NCI-H2081 treated with DMSO at 0.1 percent for 48 hours (cell line): ENCODE measurements at places on chromosomes 5 and 9.

DNA sequence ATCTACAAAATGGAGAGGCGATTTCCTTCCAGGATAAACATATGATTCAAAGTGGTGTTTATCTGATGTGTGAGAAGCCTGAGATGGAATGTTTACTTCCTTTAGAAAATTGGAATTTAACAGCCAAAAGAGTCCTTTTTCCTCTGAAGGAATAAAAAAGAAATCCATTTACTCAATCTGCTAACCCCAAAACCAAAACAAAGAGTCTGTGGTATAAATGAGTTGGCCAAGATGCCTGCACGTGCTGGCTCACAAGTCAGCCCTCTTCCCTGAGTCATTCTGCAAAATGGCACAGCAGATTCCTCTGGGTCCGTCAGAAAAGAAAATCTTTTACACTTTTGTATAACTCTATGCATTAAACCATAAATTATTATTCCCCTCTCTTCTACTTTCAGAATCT, 60.8 kb downstream of the EBF1 start:
- DNase-seq: no peak

DNA sequence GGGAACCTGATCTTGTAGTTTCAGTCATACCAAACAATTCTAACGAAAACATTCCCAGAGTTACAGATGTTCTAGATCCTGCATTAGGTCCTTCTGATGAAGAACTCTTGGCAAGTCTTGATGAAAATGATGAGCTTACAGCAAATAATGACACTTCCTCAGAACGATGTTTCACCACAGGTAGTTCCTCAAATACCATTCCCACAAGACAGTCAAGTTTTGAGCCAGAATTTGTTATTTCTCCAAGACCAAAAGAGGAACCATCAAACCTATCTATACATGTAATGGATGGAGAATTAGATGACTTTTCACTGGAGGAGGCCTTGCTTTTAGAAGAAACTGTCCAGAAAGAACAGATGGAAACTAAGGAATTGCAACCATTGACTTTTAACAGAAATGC, 21.0 kb downstream of the RMI1 start:
- no peak for DNase-seq

DNA sequence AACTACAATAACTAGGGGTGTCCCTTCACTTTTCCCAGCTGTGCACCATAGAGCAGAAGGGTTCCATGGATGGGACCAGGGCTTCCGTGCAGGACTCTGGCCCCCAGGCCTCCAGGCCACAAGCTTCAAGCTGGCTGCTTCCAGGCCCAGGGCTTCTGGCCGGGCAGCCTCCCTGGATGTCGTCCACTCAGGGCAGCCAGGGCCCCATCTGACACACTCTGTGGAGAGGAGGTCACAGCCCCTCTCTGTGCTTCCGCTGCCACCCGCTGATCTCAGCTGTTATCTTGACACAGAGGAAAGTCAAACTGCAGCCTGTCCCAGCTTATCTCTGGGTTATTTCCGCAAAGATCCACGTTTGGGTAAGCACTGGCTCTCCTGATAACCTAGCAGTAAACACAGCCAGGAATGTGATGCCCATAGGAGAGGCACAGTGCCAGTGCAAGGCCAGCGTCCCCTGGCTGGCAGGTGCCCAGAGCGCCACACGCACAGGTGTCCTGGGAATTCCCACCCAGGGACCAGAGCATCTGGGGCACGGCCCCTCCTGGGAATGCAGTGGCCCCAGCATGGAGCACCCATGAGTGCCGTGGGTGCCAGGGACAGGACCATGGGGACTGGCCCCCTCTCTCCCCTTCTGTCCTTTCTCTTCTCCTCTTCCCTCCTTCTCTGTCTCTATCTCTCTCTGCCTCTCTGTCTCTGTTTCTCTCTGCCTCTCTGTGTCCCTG, 15.6 kb upstream of the SLC6A19 start:
- DNase-seq: no peak

DNA sequence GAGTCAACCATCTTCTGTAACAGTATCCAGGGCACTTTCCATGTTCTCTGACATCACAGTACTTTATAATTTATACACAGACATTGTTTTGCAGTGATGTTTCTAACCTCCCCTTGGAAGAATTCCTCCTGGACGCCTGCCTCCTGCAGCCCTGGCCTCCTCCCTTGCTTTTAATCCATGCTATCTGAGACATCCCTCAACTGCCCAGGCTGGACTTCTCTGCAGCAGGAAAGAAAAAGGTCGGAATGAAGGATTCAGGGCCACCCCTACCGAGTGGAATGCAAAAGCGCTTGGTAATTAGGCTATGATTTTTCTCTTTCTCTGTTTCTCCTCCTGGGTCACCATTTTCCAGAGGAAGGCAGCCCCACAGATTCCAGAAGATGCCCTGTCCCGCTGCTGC, 47.0 kb upstream of the SHC3 start:
- DNase-seq: no peak

DNA sequence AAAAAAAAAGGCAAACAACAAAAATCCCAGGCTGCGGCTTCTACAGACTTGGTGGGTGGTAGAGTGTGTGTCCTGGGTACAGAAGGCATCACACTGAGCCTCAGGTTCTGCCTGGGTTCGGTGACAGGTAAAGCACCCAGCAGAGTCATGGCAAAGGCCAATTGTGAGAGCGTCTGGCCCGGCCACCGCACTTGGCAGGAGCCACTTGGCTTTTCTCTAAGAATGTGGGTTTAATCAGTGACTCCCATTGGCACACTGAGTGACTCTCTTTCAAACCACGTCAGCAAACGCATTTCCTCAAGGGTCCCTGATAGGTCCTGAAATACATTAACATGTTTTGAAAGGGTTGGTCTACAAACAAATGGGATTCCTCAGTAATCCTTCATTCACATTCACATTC, 17.0 kb downstream of the COL23A1 start:
- DNase-seq: no peak

DNA sequence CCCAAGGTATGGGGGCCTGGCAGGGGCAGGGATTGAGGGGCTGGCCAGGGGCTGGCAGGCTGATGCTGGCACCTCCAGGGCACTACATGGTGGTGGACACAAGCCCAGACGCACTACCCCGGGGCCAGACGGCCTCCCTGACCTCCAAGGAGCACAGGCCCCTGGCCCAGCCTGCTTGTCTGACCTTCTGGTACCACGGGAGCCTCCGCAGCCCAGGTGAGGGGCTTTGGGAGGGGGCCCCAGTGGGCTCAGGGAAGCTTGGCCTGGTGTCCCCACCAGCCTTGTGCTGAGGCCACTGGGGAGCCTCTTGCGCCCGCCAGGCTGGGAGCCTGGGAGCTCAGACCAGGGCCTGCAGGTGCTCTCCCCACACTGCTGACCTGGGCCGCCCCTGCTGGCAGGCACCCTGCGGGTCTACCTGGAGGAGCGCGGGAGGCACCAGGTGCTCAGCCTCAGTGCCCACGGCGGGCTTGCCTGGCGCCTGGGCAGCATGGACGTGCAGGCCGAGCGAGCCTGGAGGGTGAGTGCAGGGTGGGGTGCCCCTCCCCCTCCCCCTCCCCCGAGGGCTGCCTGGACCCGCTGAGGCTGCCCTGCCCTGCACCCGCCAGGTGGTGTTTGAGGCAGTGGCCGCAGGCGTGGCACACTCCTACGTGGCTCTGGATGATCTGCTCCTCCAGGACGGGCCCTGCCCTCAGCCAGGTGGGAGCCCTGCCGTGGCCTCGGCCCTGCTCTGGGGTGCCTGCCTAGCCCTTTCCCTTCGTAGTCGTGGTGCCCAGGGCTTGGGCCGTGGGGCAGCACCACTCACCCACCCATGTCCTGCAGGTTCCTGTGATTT, 5.7 kb downstream of the MAMDC4 start:
- DNase-seq: no peak

GRCh38 chr9:19409401-19410194, 789 bp downstream of the ACER2 start:
- DNase-seq: no peak

- DNase-seq: no peak
These were observed 859.1 kb downstream of the MAT2B start for GRCh38 chr5:164364237-164365208.

DNA sequence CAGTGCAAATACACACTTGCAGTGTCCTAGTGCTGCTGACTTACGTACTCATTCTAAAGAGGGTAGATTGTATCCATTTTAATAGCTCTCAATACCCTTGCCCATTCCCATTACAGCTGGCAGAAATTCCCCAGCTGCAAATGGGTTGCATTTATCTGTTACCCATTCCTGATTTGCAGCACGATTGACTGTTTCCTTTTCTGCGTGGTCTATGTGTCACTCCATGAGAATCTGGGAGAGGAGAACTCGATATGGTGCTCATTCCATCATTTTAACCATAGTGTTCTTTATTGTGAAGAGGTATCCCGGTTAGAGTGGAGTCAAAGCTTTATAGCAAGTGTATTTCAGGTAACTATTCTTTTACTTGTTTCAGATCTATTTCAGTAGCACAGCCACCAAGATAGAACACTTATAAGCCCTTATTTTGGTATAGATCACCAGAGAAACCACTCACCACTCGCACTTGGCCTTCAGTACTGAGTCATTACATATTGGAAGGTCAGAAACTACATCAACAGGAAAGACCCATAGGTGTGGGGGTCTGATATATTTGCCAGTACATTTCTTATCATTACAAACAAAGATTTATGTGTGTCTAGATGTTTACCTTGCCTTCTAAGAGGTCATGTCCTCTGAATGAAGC, 139.5 kb downstream of the MUSK start:
- no peak for DNase-seq

GRCh38 chr5:171806976-171807747, 21.5 kb downstream of the SMIM23 start:
- no peak for DNase-seq

- no peak for DNase-seq
These were observed 66.2 kb downstream of the SMC5 start for GRCh38 chr9:70324963-70325362.

- no peak for DNase-seq
These were observed 208.4 kb upstream of the PPP1R2B start for GRCh38 chr5:156641686-156642085.

DNA sequence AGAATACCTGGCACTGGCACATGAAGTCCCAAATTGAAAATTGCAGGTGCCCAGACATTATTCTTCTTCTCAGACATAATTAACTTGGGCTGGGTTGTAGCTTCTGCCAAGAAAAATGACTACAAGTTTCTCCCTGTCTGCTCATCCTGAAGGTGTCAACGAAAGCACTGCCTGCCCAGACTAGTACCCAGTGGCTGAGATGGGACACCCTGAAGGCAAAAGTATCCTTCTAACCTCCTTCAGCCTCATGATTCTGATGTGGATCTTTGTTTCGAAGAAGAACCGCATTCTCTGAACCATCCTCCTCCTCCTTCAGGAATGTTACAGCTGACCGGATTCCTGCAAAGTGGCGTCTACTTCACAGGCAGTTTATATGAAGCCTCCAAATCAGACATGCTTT, 161.1 kb upstream of the FST start:
- no peak for DNase-seq

GRCh38 chr5:176490301-176490700, 42.1 kb downstream of the FAF2 start:
- DNase-seq: no peak

GRCh38 chr9:9670454-9670853, 942.3 kb downstream of the PTPRD start:
- no peak for DNase-seq

GRCh38 chr5:115179394-115180164, 9.9 kb upstream of the TRIM36 start:
- no peak for DNase-seq

GRCh38 chr5:132210944-132211343, 16.7 kb downstream of the P4HA2 start:
- no peak for DNase-seq

DNA sequence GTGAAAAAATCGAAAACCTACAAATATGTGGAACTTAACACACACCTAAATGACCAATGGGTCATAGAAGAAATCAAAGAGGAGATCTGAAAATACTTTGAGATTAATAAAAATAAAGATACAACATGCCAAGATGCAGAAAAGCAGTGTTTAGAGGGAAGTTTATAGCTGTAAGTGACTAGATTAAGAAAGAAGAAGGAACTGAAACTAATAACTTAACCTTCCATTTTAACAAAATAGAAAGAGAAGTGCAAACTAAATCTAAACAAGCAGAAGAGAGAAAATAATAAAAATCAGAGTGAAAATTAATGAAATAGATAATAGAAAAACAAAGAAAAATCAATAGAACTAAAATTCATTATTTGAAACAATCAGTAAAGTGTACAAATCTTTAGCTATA, 103.0 kb upstream of the MAMDC2 start:
- DNase-seq: no peak

DNA sequence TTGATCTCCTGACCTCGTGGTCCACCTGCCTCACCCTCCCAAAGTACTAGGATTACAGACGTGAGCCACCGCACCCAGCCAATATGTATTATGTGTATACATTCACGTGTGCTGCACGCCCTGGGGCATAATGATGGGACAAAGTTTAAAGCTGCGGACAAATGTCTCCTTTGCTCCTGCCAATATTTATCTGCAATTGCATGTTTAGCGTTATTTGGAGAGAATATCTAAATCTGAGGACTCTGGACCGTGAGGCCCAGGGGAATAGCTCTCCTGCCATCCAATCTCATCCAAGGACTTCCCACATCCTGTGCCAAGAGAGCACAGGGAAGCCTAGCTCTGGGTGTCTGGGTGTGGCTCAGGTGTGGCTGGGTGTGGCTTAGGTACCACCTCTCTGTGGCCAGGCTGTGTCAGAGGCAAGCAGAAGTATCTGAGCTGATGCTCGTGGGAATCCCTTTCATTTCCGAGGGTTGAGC, 6.9 kb upstream of the BOD1 start:
- DNase-seq: no peak

- DNase-seq: no peak
These were observed at the start of gene ZFP2 for GRCh38 chr5:178895615-178896571. ZFP2 (plus strand) TSS chr5:178895913; CDS start chr5:178931314, 35,401 bp downstream.

- DNase-seq: no peak
These were observed 85.7 kb upstream of the SHB start for GRCh38 chr9:38154501-38155421.

DNA sequence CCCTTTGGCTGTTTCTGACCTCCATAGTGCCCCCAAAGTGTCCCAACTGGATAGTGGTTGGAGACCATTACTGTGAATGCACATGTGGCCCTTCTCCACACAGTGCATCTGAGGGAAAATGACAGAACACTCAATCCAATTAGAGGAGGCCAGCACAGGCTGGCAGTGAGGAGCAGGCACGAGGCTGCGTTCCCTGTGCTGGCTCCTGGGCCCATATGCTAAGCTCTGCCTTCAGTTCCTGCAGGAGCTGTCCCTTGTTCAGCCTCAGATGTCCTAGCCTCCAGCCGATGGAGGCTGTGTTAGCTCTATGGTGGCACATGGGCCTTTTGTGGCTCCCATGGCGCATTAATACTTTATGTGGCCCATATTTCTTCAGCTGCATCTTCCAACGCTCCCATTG, 35.8 kb downstream of the ALG2 start:
- DNase-seq: no peak

- no peak for DNase-seq
These were observed 21.9 kb downstream of the MOCS2 start for GRCh38 chr5:53087621-53088121.

GRCh38 chr5:90844931-90845330, 286.3 kb downstream of the ADGRV1 start:
- DNase-seq: no peak
